Epithelial cell of prostate (primary cell): ENCODE measurements at places on chromosomes 11 and 22.

DNA sequence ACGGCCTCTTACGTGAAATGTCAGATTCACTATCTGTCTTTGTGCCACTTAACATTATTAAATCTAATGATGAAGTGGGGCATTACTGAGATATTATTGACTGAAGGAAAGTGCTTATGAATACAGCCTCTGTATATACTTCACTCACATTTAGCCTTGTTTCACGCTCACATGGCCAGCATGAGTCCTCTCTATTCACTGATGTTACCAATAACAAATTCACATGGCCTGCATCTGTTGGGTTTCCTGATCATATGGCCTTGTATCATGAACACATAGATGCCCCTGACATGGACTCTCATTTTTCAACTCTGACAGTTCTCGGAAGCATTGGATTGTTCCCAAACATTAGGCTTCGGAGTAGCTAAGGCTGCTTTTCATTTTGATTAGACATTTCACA is 68.3 kb upstream of the MYO18B start:
- DNase-seq = no peak

- peak; percentile 5 for DNase-seq
Observed at GRCh38 chr11:77619576-77620198, 17.9 kb downstream of the CLNS1A start.

GRCh38 chr11:23227078-23227445 is 366.8 kb upstream of the CCDC179 start:
- no peak for DNase-seq

DNA sequence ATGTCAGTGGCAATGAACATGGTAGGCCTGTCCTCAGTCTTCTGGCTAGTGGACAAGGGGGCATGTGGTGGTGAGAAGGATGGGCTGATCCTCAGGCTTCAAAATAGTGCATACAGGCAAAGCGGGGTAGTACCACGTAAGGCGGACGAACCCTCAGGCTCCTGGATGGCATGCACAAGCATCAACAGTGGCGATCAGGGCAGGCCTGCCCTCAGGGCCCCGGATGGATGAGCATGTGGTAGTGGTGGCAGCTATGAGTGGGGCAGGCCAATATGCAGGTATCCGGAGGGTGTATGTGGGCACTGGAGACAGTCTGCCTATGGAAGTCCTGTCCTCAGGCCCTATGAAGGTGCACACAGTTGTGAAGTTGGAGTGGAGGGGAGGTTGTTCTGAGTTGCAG is 163.8 kb downstream of the GUCY1A2 start:
- no peak for DNase-seq

GRCh38 chr11:130359419-130359818 is 44.7 kb upstream of the ZBTB44 start:
- no peak for DNase-seq

GRCh38 chr11:9962722-9963121 is 298.8 kb downstream of the SWAP70 start:
- no peak for DNase-seq

DNA sequence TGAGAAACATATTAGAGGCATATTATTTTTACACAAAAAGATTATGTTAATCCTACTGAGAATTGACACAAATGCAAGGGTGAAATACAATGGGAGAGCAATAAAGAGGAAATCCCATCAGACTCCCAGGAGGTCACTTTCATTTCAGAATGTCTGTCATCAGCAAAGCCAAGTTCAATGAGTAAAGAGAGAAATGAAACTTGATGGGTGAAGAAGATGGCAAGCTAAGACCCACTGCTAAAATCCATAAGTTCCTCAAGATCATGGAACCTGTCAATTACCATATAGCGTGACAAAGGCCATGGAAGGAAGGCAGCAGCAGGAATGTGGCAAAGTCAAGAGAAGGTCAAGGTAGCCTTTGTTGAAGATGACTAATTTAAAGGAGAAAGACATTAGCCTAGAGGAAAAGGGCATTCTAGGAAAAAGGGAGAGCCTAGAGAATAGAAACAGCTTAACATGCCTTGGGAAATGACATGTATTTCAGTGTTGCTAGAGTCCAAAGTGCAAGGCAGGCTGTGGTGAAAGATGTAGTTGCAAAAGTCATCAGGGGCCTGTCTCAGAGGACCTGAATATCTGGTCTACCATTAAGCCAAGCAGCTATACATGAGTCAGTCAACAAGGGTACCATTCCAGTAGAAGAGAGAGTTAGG is 43.1 kb downstream of the FAM168A start:
- no peak for DNase-seq

- no peak for DNase-seq
Observed at GRCh38 chr11:45982656-45983470, 60.4 kb downstream of the LARGE2 start.

GRCh38 chr11:71223081-71223405 is 29.3 kb downstream of the SHANK2 start:
- no peak for DNase-seq

GRCh38 chr11:9315078-9315688 is 790 bp upstream of the TMEM41B start:
- DNase-seq = no peak

DNA sequence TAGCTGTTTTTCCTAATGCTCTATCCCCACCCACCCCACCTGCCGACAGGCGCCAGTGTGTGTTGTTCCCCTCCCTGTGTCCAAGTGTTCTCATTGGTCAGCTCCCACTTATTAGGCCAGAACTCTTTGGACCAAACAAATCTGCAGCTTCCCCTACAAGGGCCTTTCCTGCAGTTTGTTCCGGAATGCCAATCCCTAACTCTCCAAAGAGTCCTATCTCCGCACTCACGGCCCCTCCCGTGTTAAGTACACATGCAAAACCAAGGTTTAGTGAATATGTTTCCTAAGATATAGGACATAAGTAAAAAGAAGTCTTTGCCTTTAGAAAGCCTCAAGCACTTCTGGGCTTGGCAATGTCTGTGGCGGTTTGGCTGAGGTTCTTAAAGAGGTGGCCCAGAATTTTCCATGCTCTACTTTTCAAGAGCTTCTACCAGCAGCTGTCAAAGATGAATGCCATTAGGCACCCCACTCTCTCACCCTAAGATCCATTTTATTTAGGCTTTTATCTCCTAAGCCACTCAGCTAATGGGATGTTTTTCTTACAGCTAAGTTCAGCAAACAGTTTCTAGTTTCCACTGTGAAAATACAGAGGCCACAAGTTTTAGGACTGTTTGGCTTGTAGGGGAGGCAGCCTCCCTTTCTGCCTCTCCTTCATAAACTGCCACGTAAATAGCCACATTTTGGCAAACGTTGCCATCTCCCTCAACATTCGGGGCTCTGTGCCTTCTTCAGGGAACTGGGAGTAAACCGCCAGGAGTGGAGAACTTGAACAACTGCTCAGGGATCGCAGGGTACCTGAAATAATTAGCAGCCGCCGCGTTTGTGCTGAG is 1.6 kb downstream of the CD59 start:
- no peak for DNase-seq

DNA sequence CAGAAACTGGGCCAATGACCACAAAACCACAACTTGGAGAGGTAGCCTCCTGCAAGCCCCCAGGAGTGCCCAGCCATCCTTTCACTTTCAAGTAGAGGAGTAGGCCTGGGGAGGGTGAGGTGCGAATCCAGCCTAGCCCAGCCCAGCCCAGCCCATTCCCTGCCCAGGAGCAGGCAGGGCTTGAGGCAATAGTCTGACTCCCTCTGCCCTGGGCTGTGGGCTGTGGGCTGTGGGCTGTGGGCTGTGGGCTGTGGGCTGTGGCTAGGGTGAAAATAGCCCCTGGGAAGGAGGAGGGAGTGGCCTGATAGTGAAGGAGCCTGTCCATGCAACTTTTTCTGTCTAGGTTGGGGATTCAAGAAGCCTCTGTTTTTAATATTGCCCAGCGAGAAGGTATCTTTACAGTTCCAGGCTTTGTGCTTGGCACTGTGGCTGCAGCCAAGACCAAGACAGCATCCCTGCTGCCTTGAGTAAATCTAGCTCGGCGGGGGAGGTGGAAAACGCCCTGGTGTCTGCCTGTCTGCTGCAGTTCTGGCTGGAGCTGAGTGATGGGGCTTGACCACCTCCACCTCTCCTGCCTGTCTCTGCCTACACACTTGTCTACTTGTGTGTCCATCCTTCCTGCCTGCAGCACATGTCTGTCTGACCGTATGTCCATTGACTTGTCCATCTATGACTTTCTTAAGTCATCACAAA is 40.7 kb downstream of the LMO1 start:
- no peak for DNase-seq

GRCh38 chr11:132644520-132645239 is 887.6 kb downstream of the OPCML start:
- no peak for DNase-seq

DNA sequence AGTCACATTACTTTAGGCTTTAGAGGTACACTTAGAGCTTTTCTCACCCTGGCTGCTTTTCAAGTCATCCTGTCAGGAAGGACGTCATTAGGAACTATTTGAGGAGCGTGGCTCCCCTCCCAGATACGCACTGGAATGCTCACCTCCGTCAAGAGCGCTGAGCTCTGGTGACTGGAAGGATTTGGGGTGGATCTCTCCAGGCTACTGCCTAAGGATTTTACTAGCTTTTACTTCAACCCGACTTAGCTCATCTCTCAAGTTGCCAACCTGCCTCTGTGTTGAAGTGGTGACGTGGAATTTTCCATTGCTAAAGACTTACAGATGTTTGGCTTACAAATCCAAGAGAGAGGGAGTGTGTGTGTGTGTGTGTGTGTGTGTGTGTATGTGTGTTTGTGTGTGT is 355.3 kb upstream of the CCDC90B start:
- DNase-seq = no peak

DNA sequence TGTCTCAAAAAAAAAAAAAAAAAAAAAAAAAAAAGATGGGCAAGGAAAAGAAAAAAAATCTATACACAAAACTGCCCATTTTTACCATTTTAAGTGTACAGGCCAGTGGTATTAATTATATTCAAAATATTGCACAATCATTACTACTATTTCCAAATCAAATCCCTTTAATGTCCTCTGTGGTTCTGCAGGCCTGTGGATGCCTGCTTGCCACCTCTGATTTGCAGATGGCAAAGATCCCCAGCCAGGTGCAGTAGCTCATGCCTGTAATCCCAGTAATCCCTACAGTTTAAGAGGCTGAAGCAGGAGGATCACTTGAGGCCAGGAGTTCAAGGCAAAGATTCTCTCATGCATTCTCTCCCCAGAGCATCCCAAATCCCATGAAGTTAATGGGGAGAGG is 20.2 kb downstream of the RFPL1 start:
- no peak for DNase-seq

GRCh38 chr11:95066716-95067038 is at the start of gene SRSF8:
Gene SRSF8 (plus strand): TSS chr11:95066919. CDS start chr11:95067227, 308 bp downstream.
- no peak for DNase-seq

GRCh38 chr11:37597776-37598175 is 999.7 kb upstream of the RAG2 start:
- no peak for DNase-seq

DNA sequence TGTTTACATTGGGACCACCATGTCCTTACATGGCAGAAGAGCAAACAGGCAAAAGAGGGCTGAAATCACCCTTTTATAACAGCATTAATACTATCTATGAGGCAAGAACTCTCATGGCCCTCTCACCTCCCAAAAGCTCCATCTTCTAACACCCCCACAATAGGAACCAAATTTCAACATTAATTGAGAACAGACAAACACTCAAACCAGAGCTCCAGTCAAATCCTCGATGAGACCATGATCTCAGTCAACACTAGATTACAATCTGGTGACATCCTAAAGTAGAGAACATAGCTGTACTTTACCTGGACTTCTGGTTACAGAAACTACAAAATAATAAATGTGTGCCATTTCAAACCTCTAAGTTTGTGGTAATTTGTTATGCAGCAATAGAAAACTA is 25.1 kb downstream of the OR2AG2 start:
- DNase-seq = no peak

DNA sequence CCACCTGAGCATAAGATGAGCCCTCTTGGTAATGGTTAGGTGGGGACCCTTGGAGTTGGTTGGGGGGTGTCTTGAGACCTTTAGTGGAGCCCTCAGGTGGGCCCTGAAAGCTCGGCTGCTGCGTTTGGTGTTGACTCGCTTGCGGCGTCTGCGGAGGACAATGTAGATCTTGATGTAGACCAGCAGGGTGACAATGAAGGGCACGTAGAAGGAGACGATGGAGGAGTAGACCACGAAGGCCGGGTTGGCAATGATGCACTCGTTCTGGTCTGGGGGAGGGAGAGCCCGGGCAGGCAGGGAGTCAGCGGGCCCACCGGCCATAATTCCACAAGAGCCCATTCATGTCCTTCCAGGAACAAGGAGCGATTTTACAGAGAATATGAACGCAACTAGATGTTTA is 27.8 kb downstream of the ANKK1 start:
- DNase-seq = no peak

DNA sequence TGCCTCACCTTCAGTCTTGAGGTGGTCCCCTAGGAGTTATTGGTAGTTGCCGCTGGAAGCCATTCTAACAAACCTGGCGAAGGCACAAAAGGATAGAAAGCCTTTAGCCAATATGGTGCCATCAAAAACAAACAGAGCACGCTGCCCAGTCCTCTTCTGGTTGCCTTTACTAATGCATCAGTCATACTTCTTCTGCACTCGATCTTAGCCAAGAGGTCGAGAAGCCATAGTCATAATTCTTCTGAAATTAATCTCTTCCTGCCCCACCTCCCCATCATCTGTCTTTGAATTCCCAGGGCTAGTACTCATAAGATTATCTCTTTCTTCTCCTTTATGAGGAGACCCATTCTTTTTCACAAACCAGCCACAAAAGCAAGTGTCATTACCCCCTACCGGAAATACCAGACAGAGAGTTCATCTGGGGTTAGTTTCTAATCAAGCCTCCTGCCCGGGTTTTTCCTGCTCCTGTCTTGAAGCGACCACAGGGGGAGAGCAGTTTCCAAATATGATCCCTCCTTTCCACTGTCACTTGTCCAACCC is 21.4 kb upstream of the EHF start:
- DNase-seq = peak; percentile 73

DNA sequence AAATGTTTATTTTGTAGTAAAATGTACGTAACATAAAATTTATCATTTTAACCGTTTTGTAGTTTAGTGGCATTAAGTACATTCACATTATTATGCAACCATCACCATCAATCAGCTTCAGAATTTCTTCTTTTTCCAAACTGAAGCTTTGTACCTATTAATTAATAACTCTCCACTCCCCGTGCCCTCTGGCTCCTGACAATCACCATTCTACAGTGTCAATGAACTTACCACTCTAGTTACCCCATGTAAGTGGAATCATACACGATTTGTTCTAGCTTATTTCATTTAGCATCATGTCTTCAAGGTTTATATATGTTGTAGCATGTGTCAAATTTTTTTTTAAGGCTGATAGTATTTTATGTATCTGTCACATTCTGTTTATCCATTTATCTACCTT is 9.7 kb downstream of the TBCEL start:
- no peak for DNase-seq

DNA sequence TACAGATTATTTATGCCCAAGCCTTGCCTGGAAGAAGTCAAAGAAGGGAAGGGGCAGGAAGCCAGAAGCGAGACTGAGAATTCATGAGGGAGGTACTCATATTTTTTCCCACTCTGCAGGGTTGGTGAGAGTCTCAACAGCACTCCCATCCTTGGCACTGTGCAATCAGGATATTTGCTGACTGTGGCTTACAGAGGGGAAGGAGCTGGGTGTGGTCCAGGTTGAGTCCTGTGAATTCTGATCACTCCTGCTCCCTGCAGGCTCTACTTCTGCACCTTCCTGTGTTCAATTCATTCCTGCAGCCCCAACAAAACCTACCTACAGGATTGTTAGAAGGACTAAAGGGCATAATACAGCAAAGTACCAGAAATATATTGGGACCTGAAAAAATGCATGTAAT is 530.5 kb downstream of the INSC start:
- no peak for DNase-seq

GRCh38 chr11:84021291-84021690 is 735.1 kb upstream of the CCDC90B start:
- DNase-seq = no peak
